NCI-H187 (cell line): ENCODE measurements at places on chromosomes 2 and 18.

- no peak for DNase-seq
These were observed 12.4 kb downstream of the UGGT1 start for GRCh38 chr2:128103407-128103806.

DNA sequence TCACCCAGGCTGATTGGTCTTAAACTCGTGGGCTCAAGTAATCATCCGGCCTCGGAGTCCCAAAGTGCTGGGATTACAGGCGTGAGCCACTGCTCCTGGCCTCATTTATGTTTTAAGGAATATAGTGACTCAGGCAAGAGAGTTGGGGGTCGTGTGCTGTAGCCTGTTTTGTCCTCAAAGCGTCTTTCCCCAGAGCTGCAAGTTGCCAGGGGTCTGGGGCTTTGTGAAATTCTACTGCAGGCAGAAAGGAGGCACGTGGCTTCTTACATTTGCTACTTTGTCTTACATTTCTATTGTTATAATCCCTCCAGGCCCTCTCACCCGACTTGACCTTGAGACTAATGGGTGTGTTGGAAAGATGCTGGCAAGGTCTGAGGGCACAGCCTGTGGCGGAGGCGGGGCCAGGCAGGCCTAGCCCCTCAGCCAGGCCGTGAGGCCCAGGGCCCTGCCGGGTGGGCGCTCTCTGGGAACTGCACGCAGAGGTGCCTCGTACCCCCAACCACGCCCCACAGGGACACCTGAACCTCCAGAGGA lies 85.8 kb upstream of the NDUFV2 start:
- DNase-seq = no peak

- no peak for DNase-seq
These were observed 334.6 kb upstream of the LYPD1 start for GRCh38 chr2:133004623-133005022.

- DNase-seq = no peak
These were observed 485.6 kb downstream of the SOX11 start for GRCh38 chr2:6177811-6178210.

- DNase-seq = no peak
These were observed 305.4 kb downstream of the AGAP1 start for GRCh38 chr2:235799281-235799680.

DNA sequence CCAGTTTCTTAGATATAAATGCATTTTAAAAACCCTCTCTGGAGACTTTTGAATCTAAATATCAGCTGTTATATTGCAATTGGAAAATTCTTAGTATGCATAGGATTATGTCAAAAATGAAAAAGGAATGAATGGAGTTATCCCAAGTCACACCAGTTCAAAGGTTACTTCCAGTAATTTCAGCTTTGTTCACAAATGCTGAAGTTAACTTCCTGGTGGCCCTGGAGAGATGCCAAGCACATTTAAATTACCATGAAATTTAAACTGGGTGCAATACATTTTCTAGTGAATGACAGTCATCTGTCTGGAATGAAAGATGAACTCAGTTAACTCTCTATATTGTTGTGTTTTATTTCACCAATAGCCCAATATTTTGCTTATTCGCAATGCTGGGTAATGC lies 753.9 kb downstream of the SUCLG1 start:
- DNase-seq = no peak

DNA sequence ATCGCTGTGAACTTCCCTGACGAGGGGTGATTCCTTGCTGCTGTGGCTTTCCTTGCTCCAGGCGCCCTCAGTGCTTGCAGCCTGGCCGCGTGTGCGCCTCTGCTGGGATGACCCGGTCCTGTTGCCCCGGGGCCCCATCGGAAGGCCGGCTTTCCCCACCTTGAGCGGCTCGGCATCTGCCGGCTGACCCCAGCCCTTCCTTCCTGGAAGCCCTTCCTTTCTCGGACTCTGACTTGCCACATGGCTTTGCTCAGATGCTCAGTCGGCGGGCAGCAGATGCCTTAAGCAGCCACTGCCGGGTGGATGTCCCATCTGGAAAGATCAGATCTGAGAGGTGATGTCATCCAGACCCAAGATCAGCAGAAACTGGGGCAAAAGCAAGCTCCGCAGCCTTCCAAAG lies 100.5 kb upstream of the ODC1 start:
- no peak for DNase-seq

DNA sequence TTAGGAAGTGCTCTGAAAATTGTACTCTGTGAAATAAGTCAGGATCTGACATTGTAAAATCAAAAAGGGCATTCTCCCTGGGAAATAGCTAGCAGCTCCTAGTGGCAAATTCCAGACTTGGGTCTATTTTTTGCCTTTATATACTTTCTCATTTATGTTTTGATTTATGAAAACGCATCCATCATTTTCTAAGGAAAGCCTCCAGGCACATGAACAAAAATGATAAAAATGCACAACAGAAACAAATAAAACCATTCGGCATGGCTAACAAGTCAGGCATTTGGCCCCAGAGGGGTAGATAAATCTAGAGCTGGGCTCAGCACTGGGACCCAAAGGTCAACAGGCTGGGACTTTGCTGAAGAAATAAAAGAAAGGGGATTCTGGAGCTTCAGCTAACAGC lies 167.0 kb downstream of the BCL11A start:
- DNase-seq = no peak

- no peak for DNase-seq
These were observed 24.9 kb downstream of the EPB41L3 start for GRCh38 chr18:5518899-5519371.

DNA sequence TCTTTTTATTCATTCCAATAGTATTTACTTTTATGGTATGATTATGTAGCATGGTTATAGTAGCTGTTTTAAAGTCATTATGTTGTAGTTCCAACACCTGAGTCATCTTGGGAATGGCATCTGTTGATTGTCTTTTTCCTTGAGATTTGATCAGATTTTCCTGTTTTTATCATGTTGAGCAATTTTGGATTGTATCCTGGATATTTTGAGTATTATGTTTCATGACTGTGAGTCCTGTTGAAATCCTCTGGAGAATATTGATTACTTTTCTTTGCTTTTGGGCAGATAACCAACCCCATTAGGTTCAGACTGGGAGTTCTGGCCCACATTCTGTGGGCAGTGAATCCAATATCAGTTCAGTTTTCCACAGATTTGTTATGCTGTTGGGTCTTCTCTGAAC lies 163.2 kb upstream of the SPRED2 start:
- DNase-seq = no peak

- no peak for DNase-seq
These were observed 163.9 kb upstream of the HNMT start for GRCh38 chr2:137800386-137800785.

DNA sequence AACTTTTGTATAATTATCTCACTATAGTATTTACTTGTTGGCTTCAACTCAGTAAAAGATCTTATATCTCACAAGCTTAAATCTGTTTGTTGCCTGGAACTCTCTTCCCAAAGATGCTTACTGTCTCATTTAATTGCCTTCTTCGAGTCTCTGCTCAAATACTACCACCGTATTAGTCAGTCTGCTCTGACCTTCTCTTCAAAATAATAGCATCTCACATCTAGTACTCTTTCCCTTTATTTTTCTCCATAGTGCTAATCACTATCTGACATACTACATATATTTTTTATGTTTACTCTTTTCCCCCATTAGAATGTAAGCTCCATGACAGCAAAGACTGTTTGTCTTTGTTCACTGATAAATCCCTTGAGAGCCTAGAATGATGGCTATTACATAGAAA lies 10.6 kb upstream of the MPP4 start:
- DNase-seq = no peak

GRCh38 chr2:172551271-172551670 lies 4.6 kb upstream of the PDK1 start:
- DNase-seq = no peak

- no peak for DNase-seq
These were observed 1416.2 kb downstream of the LRP1B start for GRCh38 chr2:140714586-140714985.

DNA sequence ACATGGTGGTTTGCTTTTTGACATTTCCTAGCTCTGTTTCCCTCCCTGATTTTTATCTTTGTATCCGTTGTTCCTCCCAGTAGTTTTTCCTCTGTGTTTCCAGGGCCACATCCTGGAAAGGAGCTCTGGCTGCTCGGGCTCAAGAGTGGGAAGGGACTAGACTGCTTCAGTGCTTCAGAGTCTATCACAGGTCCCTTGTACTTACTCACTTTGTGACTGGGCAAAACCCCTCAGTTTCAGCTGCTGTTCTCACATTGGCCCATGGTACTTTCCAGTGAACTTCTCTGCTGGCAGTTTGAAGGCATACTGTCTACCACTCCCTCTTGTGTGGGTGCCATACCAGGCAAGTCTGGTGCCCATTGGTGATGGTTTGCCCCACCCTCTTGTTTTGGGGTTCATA lies 7.5 kb upstream of the STAMBP start:
- no peak for DNase-seq

- DNase-seq = no peak
These were observed 13.3 kb downstream of the DGKD start for GRCh38 chr2:233367586-233367985.

DNA sequence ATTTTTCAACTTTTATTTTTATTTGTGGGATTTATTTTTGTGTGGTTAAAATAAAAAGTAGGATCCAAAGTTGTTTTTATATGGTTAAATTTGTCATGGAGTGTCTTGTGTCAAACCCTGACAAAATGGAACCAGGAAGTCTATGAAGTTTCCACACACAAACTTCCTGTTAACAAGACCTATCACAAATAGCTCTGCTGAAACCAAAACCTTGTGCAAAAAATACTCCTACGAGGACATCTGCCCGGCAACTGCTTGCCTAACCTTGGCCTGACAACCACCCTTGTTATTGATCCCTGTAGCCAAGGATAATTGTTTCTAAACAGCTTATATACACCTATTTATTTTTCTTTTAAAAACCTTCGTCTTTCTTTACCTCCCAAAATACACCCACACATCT lies 389.6 kb downstream of the TRIB2 start:
- no peak for DNase-seq

DNA sequence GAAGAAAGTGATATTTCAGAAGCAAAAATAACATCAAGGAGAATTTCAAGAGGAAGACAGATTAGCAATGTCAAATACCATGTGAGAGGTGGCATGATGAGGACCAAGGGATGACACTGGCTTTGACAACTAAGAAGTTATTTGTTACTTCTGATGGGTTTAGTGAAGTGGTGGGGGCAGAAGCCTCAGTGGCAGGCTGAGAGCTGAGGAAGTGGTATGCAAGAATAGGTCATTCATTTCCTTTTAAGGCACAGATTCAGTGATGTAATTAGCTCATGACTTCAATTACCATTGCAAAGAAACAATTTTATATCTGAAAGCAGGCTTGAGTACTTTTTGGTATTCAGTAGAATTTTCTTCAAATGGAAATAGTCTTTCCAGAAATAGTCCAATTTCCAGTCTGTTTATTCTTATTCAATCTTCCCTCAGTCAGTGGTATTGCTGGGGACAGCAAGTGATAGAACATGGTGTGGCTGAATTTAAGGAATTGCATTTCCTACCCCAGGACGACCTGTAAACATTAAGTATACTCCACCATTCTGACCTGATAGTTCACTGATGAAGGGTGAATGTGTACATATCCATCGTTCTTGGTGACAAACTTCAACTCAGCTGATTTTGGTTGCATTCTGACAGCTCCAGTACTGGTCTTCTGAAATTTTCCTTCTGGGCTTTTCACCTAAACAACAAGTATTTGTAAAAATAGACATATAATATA lies 28.2 kb downstream of the GEMIN6 start:
- DNase-seq = no peak

DNA sequence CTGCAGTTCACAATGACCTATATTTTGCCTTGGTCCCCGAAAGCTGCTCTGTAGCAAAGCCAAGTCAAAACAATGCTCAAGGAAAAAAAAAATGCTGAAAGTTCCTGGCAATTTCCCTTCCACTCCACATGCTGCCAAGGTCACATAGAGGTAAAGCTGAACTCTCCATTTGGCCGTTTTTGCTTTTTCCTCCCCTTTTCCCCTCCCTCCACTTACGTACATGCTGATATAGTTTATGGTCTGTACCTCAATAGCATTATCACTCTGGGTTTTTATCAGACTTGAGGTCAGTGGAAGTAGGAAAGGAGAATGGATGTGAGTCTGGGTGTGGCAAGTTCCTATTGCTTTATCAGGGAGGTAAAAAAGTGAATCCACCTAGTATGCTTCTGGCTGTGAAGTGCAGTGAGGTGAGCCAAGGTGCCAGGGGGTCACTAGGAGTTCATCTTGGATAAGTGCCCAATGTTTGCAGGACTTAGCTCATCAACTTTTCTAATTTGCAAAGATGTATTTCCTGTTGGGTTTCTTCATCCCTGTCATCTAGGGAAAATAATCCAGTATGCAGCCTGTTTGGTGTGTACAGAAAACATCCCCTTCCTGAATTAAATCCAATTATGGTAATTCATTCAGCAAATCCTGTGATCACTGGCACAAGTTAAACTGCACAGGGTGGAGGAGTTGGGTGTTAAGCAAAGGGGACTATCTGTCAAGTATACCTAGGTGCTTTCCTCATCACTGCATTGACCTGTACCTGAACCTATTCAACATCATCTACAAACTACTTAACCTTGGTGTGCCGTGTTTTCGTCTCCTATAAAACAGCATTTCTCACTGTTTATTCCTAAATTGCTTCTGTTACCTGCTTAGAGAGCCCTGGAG lies 124.3 kb upstream of the CYP26B1 start:
- no peak for DNase-seq

GRCh38 chr18:40832362-40832761 lies 1122.7 kb upstream of the PIK3C3 start:
- no peak for DNase-seq

DNA sequence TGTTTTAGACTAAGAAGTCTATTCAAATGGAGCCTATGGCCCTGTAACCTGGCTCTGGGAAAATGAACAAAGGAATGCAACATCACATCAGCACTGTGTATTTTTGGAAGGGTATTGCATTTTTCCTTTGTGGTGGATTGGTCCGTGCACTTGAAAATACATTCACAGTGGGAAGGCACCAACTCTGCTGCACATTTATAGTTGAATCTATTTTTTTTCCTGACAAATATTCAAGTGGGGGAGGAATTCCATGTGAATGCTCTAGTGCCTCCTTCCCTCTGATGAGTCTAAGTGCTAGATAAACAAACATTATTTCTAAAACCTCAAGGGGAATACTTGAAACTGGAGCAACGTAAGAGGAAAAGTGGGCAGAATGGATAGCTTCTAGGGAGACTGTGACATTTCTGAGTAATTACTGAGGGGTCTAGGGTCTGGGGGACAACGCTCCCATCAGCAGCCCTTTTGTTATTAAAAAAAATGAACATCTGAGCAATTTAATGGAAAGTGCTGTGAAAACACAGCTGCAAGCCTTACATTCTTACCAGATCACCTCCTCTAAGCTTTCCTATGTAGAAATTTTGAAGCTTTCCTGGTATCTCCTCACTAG lies 208.2 kb downstream of the SLC8A1 start:
- DNase-seq = peak; percentile 78

GRCh38 chr2:19178175-19178574 lies 180.2 kb downstream of the OSR1 start:
- DNase-seq = no peak

GRCh38 chr2:60629801-60630385 lies 76.4 kb upstream of the BCL11A start:
- no peak for DNase-seq

DNA sequence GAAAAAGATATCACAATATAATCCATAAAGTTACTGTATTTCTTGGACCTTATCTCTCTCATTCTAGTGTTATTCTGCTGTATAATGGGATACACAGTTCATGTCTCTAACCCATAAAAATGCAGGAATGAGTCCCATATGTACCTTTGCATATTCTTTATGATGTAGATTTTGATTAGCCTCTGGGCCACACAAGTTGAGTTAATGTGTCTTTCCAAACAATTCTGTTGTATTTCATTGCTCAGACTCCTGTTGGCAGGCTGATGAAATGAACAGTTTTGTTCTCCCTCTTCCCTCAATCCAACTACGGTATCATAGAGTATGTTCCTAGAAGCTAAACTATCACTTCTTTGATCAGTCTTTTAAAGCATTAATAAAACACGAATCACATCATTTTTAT lies 113.2 kb upstream of the SATB2 start:
- DNase-seq = no peak

- DNase-seq = no peak
These were observed 4.2 kb downstream of the RPRM start for GRCh38 chr2:153474407-153474806.
